ENCODE measurements at places on chromosomes 3 and 15. TPM values are rescaled to one million over a fixed set of nuclear protein-coding genes. Genes with fewer than 3 reads are reported as not detected.

DNA sequence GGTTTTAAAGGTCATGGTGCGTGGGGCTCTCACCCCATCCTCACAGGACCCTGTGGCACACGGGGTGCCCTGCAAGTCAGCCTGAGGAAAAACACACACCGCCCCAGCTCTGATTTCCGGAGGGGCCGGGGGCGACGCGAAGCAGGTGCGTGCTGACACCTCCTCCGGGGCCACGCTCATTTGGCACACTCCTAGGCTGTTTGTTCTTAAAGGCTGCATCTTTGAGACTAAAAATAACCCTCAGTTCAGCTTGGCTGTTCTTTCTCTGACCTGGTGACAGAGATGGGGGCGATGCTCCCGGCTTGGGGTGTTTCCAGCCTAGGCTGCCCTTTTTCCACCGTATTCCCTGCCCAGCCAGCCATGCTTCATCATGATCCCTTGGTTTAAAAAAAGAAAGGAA, 141.5 kb upstream of the TPM1 start:
- no peak for DNase-seq

- no peak for DNase-seq
Measured at GRCh38 chr3:101281521-101282030, 38.8 kb downstream of the IMPG2 start.

The SH2D7 gene
- total RNA-seq: not detected

DNA sequence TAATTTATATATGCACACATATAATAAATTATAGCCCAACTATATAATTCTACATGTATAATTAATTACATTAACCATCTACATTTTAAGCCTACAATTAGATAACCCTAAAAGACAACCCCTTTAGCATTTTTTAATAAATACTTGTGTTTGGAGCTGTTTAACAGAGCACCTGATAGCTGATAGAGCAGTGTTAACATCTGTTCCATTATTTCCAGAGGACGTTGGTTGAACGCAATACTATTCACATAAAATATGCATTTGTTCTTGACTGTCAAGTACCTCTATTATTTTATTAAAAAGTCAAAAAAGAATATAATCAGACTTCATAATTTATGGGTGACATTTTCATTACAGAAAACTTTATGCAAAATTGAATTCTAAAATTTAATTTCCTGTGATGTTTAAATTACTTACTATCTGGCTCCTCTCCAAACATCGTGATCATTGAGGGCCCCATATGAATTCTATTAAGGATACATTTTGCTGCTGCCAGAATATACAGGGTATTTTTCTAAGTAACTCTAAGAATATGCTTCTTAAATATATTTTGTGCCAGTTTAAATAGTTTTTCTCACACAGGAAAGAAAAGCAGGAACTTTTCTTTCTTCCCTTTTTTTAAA, 234.3 kb downstream of the SHOX2 start:
- no peak for DNase-seq

GRCh38 chr3:108346301-108347227, 50.2 kb downstream of the HHLA2 start:
- DNase-seq: no peak
